ENCODE measurements at places on chromosomes 12 and 14.

- no peak for DNase-seq
- peaks cover 8% of the 10 kb centered on the region for H3K4me1 ChIP-seq
- no peak overlapping the region for H3K27ac ChIP-seq
- H3K36me3 ChIP-seq, result no peaks in the 10 kb centered on the region
Observed at GRCh38 chr14:69886453-69887242, 7.4 kb downstream of the SMOC1 start.

GRCh38 chr14:103735439-103735814 lies 19.8 kb downstream of the ZFYVE21 start:
- peaks cover 4% of the 10 kb centered on the region for H3K4me1 ChIP-seq
- H3K36me3 ChIP-seq, result peaks cover 14% of the 10 kb centered on the region
- H3K27ac ChIP-seq, result no peak overlapping the region
- no peaks in the 10 kb centered on the region for H3K27me3 ChIP-seq
- DNase-seq, result no peak

GRCh38 chr14:100144996-100145646 lies 14.3 kb downstream of the DEGS2 start:
- no peak overlapping the region for H3K4me3 ChIP-seq
- H3K36me3 ChIP-seq, result no peaks in the 10 kb centered on the region
- H3K4me1 ChIP-seq, result peaks cover 8% of the 10 kb centered on the region
- no peak overlapping the region for H3K27ac ChIP-seq

DNA sequence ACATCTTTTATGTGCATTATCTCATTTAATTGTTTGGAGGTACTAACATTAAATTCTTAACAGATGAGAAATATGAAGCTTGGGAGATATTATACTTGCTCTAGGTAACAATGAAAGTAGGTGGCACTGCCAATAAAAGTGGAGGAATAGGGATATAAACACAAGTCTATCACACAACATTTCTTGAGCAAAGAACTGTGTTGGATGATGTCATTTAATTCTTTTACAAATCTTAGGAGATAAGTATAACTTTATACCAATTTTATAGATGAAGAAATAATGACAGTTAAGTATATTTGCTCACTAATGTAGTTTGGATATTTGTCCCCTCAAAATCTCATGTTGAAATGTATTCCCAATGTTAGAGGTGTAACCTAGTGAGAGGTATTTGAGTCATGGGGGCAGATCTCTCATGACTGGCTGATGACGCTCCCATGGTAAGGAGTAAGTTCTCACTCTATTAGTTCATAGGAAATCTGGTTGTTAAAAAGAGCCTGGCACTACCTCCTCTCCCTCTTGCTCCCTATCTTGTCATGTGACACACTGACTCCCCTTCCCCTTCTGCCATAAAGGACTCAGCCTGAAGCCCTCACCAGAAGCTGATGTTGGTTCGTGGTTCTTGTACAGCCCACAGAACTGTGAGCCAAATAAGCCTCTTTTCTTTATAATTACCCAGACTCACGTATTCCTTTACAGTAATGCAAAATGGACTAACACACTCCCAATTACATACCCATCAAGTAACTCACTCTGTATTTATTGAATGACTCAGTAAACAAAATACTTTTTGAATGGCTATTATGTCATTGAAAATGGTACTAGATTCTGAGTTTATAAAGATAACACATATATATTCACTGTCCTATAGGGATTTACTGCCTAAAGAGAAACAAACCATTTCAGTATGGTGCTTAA lies 146.8 kb upstream of the KITLG start:
- H3K36me3 ChIP-seq, result no peaks in the 10 kb centered on the region
- no peak overlapping the region for H3K4me3 ChIP-seq
- H3K27ac ChIP-seq, result no peak overlapping the region
- H3K27me3 ChIP-seq, result no peaks in the 10 kb centered on the region
- H3K4me1 ChIP-seq, result no peaks in the 10 kb centered on the region

DNA sequence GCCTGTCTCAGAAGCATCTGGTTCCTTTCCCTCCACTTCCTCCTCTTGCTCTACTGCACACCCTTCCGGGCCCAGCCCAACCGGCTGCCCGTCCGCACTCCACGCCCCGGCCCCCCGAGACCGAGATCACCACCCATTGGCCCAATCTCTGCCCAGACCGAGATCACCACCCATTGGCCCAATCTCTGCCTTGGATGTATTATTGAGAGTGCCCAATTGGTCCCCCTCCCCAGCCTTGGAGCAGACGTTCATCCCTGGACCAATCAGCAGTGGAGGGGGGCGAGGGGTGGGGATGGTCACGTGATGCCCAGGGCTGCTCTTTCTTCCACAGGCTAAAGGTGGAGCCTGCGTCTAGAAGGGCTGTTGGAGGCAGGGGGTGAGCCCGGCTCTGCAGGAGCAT lies 75.6 kb upstream of the TMEM132C start:
- no peak overlapping the region for H3K4me3 ChIP-seq
- no peaks in the 10 kb centered on the region for H3K4me1 ChIP-seq
- H3K36me3 ChIP-seq, result peaks cover 50% of the 10 kb centered on the region
- no peak overlapping the region for H3K27ac ChIP-seq
- DNase-seq, result no peak

DNA sequence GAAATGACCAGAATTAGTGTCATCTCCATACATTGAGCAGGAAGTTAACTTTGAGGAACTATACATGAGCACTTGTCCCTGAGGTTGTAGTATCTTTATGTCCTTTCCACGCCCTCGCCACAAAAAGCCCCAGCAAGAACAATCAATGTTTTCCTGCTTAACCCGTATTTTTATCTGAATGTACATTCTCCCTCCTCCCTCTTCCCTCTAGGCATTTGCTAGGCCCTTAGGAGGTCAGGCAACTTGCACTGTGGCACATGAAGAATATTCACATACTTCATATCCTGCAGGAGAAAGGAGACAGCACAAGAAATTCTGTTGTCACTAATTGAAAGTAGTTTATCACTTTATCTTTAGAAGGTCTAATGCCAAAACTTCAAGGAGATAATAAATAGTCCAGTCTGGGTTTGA lies 18.1 kb upstream of the DUSP6 start:
- H3K27ac ChIP-seq, result no peak overlapping the region
- H3K27me3 ChIP-seq, result no peaks in the 10 kb centered on the region
- DNase-seq, result no peak
- H3K36me3 ChIP-seq, result no peaks in the 10 kb centered on the region
- H3K4me1 ChIP-seq, result peaks cover 43% of the 10 kb centered on the region

DNA sequence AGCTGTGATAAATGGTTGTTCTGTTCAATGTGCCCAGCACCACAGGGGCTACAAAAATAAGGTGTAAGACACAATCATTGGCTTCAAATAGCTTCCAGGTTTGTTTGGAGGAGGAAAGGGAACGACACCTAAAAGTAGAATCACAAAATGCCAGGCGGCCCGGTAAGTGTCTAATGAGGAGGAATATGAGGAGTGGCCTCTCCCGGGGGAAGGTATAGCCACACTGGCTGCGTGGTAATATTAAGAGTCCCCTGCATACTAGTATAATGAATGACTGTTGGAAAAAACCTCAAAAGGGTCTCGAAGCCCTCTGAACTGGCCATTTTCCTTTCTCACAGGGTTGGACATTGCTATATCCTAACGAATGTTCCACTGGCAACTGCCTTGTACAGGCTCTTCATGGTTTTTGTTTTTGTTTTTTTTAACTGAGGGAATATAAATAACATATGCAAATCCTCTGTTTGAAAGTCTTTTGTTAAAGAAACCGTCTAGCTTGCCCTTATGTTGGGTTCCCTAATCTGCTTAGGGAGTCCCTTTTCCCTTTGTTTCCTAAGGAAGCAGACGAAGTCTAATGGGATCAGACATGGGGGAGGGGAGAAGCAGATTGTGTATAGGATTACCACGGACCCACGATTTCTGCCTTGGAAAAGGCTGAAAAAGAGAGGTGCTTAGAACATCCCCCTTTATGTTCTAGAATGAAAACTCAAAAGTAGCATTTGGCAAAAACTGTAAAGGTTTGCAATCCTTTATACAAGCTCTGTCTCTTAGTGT lies 4.2 kb downstream of the CCDC60 start:
- H3K4me3 ChIP-seq, result no peak overlapping the region
- H3K27me3 ChIP-seq, result peaks cover 89% of the 10 kb centered on the region
- H3K4me1 ChIP-seq, result peaks cover 23% of the 10 kb centered on the region
- no peak for DNase-seq

DNA sequence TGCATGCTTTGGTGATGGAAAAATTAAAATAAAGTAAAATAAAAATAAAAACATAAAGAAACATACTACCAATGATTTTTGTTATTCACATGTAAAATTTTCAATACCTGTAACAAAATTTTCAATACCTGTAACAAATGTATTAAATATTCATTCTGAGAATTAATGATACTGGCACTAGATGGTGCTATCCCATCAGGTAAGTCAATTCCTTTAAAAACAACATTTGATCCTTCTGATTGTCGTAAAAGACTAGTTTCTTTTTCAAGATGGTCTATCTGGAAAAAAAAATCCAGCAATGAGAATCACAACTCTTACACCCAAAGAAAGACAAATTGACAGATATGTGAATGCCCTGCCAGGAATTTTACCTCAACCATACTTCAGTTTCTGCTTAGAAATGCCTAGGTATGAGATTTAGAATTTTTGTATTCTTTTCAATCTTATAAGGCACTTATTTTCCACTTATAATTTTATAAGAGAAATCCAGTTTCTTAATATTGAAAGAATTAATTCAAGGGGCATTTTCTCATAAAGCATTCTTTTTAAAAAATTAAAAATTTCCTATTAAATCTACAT lies 30.7 kb downstream of the CEP290 start:
- no peak overlapping the region for H3K4me3 ChIP-seq
- H3K36me3 ChIP-seq, result peaks cover 12% of the 10 kb centered on the region
- H3K27me3 ChIP-seq, result no peaks in the 10 kb centered on the region
- H3K4me1 ChIP-seq, result no peaks in the 10 kb centered on the region

GRCh38 chr12:49537752-49538509 lies 899 bp upstream of the KCNH3 start:
- no peak overlapping the region for H3K27ac ChIP-seq
- H3K4me1 ChIP-seq, result peaks cover 25% of the 10 kb centered on the region
- peak overlapping the region; percentile 74 for H3K4me3 ChIP-seq
- DNase-seq, result no peak

GRCh38 chr12:109462868-109463692 lies 14.0 kb downstream of the KCTD10 start:
- H3K27ac ChIP-seq, result peak overlapping the region; percentile 99
- H3K27me3 ChIP-seq, result no peaks in the 10 kb centered on the region
- DNase-seq, result peak; percentile 31
- peak overlapping the region; percentile 39 for H3K4me3 ChIP-seq

DNA sequence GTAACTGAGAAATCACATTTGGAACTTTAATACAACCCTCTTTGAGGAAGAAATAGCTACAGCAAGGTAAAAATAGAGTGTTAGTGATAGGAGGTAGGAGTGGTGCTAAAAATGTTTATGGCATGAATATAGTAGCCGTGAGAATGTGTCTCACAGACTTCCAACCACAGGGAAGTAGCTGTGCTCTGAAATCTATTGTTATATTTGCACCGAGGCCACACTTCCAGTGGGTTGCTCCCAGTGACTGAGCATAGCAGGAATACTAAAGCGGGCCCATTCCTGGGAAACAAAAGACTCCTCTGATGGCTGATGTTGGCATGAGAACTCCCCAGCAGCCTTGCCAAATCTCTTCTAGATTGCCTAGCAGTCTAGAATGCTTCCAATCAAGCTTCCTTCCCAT lies 174.1 kb upstream of the PLXNC1 start:
- no peaks in the 10 kb centered on the region for H3K27me3 ChIP-seq
- no peak for DNase-seq
- H3K4me3 ChIP-seq, result no peak overlapping the region
- H3K27ac ChIP-seq, result no peak overlapping the region

GRCh38 chr12:101604132-101604531 lies 9.4 kb downstream of the MYBPC1 start:
- no peaks in the 10 kb centered on the region for H3K27me3 ChIP-seq
- H3K4me3 ChIP-seq, result no peak overlapping the region
- peaks cover 31% of the 10 kb centered on the region for H3K4me1 ChIP-seq
- peak overlapping the region; percentile 9 for H3K27ac ChIP-seq

GRCh38 chr14:50798048-50798421 lies 32.9 kb downstream of the NIN start:
- no peaks in the 10 kb centered on the region for H3K27me3 ChIP-seq
- H3K27ac ChIP-seq, result no peak overlapping the region
- H3K36me3 ChIP-seq, result peaks cover 5% of the 10 kb centered on the region
- no peak overlapping the region for H3K4me3 ChIP-seq

GRCh38 chr14:85523624-85524023 lies 6.3 kb upstream of the FLRT2 start:
- peaks cover 43% of the 10 kb centered on the region for H3K4me1 ChIP-seq
- no peak overlapping the region for H3K27ac ChIP-seq
